H54 (cell line): ENCODE measurements at places on chromosomes 2 and 18.
A peak's percentile ranks its signal among the peaks of the same experiment; 100 is the strongest.

DNA sequence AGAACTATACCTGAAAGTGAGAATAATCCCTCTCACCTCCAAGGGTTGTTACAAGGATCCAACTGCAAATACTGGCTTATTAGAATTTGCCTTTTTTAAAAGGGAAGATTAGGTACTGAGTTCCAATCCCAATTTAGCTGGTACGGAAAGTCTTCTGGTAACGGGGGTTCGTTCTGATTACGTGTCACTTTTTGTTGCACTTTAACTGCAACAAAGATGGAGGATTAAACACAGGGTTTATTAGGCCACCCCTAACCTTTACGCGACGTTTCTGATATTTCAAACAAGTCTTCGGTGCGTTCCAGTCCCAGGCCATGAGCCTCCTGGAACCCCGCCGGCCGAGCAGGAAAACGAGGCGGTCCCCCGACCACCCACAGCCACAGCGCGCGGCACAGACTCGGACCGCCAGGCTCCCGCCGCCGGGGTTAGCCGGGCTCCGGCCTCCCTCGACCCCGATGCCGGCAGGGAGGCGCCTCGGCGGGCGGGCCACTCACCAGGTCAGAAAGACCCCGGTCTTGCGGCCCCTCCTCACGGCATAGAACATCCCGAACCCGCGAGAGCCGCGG is 411 bp downstream of the RNASEH1 start:
- no peak for DNase-seq

- DNase-seq, result no peak
Measured at GRCh38 chr18:47594621-47595086, 335.8 kb downstream of the SMAD2 start.

- no peak for DNase-seq
Measured at GRCh38 chr2:162267496-162267895, 24.3 kb upstream of the FAP start.

DNA sequence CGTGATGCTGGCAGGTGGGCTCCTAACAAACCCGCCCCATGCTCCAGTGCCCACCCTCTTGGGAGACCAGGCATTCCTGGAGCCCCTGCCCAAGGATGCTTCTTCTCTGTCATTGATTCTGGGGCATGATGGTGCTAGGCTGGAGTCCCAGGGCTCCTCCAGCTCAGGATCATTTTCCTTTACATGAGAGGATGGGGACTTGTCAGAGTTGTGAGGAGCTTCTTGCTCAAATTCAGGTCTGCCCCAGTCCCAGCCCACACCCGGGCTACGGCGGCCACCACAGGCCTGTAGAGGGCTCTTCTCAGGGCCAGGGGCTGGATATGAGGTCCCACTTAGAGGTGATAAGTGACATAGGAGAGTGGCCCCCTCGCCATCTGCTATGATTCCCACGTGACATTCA is 141.1 kb upstream of the COPS8 start:
- DNase-seq, result no peak

DNA sequence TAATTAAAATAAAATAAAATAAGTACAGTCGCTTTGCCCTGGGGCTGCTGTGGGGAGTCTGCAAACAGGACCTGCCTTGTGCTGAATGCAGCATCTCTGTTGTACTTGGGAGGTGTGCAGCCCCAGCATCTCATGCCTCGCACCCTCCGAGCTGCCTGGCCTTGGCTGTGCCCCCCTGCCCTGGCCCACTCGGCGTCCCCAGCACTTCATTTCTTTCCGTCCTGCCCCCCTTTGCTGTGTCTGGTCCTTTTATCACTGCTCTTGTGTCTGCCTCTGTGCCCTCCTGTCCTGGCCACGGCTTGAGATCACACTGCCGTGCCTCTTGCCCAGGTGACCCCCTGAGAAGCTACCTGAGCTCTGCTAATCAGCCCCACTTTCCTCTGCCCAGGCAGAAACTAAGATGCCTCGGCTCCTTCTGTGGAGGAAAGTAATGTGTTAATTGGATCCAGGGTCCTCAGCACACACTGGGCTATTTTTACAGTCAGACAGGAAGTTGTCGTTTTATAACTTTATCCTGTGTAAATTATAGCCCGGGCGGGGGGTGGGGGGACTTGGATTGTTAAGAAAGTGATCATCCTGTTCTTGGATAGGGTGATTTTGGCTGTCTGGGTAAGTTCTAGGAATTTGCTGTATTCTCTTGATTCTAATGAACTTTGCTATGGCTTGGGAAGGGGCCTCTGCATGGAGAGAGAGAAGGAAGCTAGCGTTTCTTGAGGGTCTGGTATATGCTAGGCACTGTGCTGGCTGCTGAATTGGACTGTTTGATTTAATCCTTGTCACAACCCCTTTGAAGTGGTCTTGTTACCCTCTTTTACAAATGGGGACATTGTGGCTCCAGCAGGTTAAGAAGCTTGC is 69.4 kb downstream of the AGAP1 start:
- no peak for DNase-seq

GRCh38 chr2:133286326-133286922 is 281.8 kb downstream of the NCKAP5 start:
- no peak for DNase-seq

- peak; percentile 0 for DNase-seq
Measured at GRCh38 chr18:28905509-28905908, 728.6 kb upstream of the CDH2 start.

GRCh38 chr18:45958730-45959129 is 8.4 kb downstream of the EPG5 start:
- no peak for DNase-seq

DNA sequence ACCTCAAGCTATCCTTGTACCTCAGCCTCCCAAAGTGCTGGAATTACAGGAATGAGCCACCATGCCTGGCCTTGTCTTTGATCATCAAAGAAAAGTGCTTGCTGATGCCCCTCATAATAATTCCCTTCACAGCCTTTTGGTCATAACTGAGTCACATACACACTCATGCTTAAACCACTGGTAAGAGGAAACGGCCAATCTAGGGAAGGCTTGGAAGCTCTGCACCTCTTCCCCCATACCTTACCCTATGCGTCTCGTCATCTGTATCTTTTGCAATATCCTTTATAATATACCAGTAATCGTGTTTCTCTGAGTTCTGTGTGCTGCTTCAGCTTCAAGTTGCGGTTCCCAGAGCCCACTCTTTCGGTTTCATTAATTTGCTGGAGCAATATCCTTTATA is 4.8 kb upstream of the RNF138 start:
- DNase-seq, result no peak

DNA sequence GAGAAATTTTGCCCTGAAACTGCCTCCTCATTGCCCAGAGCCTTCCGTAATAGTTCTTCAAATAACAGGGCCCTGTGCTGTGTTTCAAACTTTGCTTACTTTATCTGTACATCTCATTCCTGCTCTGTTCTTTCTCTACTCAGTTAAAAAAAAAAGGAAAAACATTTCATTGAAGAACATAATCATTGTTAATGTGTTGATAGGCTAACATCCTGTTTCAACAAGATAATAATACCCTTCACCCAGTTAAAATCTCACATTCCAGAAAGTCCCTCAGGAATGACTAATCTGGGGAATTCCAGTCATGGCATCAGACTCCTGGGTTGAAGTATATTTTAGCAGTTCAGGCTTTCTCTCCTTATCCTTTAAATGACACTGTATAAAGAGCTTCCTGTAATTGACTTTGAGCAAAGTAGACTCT is 45.6 kb upstream of the ITGAV start:
- peak; percentile 20 for DNase-seq

- DNase-seq, result no peak
Measured at GRCh38 chr2:193103064-193103463, 908.3 kb upstream of the TMEFF2 start.

- no peak for DNase-seq
Measured at GRCh38 chr18:26468931-26469340, 79.4 kb downstream of the KCTD1 start.

- no peak for DNase-seq
Measured at GRCh38 chr2:172739661-172740266, 4.1 kb downstream of the RAPGEF4 start.

DNA sequence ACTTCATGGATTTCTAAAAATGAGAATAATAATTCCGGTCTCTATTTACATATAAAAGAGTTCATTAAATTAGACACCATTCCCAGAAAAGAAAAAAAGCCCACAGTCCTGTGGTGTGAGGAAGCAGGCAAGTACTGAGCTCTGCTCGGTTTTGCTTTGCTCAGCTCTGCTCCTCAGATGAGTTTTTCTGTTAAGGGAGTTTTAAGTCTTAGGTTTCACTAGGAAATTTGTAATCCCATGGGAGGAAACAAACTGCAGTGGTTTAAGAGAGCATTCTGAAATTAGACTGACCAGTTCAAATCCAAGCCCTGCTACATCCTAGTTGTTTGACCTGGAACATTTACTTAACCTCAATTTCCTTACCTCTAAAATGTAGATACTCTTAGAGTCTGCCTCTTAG is 338.6 kb upstream of the MMADHC start:
- DNase-seq, result no peak

- no peak for DNase-seq
Measured at GRCh38 chr2:127361929-127362885, 25.6 kb downstream of the MAP3K2 start.

DNA sequence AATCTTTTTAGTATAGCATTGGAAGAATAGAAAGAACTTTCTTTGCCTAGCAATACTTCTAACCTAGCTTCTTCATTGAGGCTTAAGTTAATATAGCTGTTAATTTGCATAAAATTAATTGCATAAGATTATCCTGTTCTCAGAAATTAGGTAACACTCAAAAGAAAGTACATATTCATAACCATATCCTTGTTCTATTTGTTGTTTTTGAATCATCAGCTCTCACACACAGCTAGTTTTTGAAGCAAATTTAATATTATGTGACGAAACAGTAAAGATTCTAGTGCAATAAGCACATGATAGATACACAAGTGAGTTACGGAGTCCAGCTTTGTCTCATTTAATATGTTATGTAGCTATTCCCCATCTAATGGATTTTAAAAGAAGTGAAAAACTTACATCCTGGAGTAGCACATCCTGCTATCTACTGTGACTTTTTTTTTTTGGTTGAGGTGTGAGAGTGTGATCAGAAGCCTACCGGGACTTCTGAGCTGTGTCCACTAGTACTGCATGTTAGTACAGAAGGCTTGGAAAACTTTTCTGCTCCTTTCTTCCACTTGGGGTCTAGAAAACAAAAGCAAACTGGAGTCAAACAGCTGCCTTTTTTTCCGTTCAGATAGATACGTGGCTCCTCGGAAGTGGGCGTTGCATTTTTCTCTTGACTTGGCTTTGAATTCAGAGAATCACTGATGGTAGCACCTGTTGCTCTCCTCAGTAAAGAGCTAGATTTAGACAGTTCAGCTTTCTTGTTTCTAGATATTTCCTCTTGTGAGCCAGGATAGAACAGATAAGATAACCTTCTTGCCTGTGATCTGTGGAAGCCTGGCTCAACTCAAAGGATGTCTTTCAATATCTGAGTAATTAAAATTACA is 27.2 kb downstream of the KDM3A start:
- DNase-seq, result no peak

GRCh38 chr2:224162122-224162521 is 123.0 kb upstream of the SERPINE2 start:
- DNase-seq, result no peak

DNA sequence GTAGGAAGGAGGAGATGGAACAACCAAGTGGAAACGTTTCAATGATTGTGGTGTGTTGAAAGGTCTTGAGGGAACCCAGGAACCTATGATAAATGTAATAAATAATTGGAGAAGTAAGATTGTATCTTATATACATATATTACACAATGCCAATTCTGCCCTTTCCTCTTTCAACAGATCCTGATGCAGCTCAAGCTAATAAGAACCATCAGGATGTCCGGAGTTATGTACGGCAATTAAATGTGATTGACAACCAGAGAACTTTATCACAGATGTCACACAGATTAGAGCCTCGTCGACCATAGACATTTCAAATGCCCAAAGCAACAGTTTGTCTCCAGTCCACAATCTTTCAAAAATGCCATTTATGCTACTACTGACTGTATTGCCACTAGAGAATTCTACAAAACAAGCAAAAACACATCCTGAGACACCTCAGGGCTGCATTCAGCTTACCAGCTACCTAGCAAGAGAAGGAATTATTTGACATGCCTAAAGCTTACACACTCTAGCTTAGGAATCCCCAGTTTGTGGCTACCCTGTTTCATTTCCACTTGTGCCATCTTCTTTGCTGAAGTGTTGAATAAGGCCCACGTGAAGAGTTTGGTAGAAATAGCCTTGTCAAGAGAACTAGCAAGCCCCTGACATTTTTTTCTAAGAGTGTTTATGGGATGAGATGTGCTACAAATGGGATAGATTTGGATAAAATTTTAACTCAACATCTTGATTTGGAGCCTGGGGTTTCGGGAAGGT is 24.0 kb upstream of the MAP3K20 start:
- DNase-seq, result no peak

DNA sequence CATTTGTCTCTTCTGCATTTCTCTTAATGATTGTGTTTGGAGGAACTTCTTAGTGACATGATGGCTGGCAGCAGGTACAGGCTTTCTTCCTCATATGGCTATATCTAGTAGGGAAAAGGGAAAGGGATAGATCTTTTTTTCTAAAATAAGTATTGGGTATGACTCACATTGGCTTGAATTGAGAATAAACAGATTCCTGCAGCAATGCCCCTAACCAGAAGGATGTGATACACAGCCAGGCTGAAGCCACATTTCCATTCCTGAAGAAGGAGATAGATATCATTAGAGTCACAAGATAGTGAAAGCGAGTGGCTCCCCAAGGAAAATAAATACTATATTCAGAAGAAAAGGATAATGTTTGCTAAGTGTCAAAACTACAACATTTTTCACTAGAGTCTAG is 61.1 kb downstream of the VWC2L start:
- DNase-seq, result no peak

GRCh38 chr2:240369801-240370585 is 65.5 kb upstream of the GPC1 start:
- peak; percentile 98 for DNase-seq

- peak; percentile 65 for DNase-seq
Measured at GRCh38 chr2:9234680-9235146, 28.1 kb downstream of the ASAP2 start.

DNA sequence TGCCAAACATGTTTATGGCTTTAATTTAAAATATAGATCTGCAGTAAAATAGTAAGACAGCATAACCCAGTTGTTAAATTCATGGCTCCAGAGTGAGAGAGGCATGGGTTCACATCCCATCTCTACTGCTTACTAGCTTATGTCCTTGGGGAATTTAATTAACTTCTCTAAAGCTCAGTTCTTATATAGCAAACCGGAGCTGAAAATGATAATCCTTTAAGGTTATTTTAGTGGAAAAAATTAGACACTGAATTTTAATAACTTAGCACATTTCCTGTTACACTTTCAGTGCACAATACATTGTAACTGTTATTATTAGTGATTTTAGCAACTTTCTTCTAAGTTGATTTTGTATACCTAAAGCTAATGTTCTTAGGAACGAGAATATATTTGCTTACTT is 14.8 kb downstream of the SCN9A start:
- DNase-seq, result no peak

DNA sequence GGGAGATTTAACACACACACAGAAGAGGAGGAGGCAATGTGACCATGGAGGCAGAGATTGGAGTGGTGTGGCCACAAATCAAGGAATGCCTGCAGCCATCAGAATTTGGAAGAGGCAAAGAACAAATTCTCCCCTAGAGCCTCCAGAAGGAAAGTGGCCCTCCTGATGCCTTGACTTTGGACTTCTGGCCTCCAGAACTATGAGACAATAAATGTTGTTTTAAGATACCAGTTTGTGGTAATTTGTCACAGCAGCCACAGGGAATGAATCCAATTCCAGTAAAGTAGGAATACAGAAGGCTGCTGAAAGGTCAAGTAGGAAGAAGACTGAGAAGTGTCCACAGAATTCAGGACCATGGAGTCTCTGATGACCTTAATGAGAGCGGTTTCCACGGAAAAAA is 18.1 kb downstream of the PAIP2B start:
- no peak for DNase-seq

GRCh38 chr2:113920996-113921395 is 31.1 kb downstream of the ACTR3 start:
- DNase-seq, result no peak
